ENCODE measurements at places on chromosomes 4 and X. TPM values are rescaled to one million over a fixed set of nuclear protein-coding genes. Genes with fewer than 3 reads are reported as not detected.
A peak's percentile ranks its signal among the peaks of the same experiment; 100 is the strongest.

GRCh38 chr4:3401436-3402171, 40.2 kb upstream of the HGFAC start:
- DNase-seq: no peak

- DNase-seq: no peak
Measured at GRCh38 chrX:11215191-11215921, 77.9 kb upstream of the AMELX start.

DNA sequence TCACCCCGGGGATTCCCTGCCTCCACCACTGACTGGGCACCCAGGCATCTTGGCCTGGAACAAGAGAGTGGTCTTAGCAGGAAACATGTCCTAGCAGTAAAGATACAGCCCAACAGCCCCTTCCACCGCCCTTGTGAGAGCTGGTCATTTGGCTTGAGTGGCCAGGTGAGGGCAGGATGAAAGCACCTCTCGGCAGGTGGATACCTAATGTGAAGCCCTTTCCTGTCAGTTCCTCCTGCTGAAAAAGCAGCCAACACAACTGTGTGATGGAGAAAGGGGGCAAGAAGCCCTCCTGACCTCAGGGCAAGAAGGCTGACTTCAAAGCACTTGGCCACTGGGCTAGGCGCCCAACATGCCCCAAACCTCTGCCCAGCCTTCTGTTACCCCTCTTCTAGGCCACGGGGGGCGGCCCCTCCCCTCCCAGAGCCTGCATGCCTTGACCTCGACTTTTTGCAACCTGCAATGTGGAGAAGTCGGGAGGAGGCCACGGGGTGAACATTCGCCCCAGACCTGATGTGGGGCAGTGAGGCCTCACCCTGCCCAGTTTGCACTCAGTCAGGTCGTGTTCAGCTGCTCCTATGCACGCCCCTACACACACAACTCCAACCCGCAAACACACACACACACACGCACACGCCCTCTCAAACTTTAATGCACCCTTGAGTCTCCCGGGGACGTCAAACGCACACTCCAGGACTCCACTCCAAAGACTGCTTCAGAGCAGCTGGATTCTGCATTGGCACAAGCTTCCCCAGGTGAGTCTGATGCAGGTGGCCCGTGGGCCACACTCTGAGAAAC, 1.1 kb downstream of the LGI2 start:
- no peak for DNase-seq

GRCh38 chrX:135327299-135327698, 18.0 kb downstream of the ETDC start:
- no peak for DNase-seq

DNA sequence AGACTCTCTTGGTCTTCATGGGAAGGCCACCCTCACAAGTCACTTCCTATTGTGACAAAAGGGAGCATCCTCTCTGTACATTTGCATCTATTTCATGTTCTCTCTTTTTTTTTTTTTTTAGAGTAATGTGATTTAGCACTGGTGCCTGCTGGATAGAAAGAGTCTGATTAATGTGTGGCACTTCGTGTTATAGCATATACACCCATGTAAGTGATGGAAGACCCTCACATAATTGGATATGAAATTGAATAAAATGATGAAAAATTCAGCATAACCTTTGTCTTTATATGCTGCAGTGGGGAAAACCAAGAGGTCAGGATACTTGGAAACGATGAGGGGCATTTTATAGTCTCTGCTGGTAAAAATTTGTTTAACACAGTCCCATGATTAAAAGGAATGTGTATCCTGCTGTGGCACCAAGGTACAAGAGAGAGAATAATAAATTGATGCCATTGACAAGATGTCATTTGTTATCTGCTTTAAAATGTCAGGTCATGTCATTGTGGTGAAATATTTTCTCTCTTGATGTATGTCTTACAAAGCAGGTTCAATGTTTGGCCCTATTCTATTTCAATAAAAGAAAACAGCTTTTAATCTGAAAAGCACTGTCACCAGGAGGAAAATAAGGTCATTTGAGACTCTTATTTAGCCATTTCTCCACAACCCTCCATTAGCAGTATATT, 1115.4 kb downstream of the STPG2 start:
- no peak for DNase-seq

DNA sequence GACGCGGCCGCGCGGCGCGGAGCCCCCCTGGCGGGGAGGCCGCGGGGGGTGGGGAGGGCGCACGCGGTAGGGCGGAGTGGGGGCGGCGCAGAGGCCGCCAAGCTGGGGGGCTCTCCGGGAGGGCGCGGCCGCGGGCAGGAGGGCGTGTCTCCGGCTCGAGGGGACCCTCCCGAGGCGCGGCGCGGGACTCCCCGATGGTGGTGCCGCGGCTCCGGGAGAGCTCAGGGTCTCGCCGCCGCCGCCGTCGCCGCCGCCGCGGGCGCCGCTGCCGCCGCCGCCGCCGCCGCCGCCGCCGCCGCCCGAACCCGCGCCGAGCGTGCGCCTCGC, 165 bp upstream of the PTCHD1 start:
- no peak for DNase-seq

- DNase-seq: no peak
Measured at GRCh38 chr4:123020285-123020684, 97.9 kb upstream of the NUDT6 start.

DNA sequence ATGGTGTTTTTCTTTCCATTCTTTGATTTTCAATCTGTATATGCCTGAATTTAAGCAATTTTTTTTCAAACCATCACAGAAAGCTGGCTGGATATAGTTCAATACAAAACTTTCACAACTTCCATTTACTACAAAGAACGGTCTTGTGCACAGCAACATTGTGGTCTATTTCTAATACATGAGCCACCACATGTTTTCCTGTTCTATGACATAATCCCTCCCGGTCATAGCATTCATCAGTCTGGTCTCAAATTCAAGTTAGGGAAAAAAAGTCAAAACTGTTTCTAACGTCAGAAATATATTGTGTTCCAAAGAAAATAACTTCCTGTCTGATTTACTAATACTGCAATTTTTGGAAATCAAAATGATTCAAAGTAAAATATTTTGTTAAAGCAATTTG, 7.5 kb upstream of the CXCL6 start:
- DNase-seq: no peak

DNA sequence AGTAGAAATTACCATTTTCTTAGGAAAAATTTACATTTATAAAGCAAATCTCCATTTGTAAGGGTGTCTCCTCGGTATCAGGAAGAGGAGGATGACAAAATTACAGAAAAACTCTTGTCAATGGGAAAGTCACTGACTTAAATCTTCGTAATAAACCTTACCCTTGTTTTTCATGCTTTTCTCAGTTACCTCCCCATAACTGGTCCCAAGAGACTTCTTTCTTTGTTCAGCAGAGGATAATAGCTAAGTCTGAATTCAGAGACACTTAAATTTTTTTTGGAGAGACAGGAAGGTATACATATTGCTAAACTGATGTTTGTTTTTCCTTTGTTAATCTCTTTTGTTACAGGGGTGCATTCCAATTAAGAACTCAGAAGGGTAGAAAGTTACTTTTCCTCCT, 125.5 kb upstream of the JADE1 start:
- no peak for DNase-seq

- no peak for DNase-seq
Measured at GRCh38 chr4:130099105-130099504, 1003.2 kb downstream of the C4orf33 start.

DNA sequence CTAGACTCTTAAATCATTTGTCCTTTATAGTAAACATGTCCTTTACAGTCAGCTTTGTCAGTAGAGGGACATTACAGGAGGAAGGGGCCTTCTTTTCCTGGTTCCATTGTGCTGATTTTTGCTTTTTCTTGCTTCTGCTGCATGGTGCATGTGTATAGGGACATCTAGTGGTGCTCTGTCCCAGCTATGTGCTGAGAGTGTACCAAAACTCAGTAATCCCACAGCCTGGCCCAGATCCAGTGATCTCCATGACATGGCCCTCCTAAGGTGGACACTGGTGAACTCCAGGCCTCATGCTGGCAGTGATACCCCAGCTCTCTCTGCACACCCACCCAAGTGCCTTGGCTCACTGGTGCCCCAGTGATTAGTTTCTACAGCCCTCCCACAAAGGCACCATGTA, 45.2 kb downstream of the MAGEB17 start:
- DNase-seq: no peak

DNA sequence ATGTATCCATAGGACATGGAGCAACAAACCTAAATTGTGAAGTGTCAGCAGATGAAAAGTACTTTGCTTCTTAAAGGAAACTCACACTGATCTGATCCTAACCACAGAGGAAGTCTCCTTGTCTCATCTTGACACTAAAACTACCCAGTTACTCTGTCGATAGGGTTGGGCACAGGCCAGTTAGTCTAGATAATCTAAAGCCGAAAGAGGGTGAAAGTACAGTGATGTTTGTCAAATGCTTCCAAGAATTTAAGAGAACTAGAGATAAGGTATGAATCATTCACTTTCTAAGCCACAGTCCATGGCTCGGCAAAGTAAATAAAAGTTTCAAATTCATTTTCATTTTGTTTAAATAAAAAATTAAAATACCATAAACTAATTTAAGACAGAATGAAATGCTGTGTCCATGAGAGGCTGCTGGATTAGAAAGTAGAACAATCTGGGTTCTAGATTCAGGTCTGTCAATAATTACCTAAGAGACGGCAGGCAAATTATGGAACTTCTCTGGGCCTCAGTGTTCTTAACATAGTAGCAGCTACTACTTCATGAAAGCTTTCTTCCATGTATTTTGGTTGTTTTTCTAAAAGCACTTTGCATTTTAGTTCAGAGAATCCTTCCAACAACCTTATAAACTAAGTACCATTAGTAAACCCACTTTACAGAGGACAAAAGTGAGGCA, 176.7 kb downstream of the LDB2 start:
- no peak for DNase-seq

- peak; percentile 48 for DNase-seq
Measured at GRCh38 chr4:184310171-184310567, 92.5 kb upstream of the ENPP6 start.

GRCh38 chr4:81883530-81884450, 412.1 kb upstream of the RASGEF1B start:
- no peak for DNase-seq

- DNase-seq: no peak
Measured at GRCh38 chrX:150700107-150700506, 6.9 kb downstream of the MTMR1 start.

DNA sequence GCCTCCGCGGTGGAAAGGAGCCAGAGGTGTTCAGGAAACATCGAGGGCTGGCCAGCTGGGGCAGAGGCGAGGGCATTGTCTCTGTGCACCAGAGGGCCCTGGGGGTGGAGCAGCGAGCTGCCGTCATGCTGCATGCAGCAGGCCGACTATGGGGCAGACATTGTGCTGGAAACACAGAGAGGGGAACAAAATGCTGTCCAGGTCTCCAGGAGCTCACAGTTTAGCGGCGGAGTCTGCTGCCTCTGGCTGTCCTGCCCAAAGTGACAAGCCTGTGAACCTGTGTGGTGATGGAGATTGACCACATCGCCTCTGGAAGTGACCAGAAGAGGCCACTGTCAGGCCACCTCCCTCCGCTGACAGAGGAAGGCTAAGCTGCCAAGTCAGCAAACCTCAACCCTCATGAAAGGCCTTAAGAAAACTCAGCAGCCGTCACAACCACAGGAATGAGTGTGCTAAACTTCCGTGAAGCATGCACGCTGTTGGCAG, 20.1 kb upstream of the SASH3 start:
- peak; percentile 34 for DNase-seq

GRCh38 chr4:36054694-36055422, 189.5 kb downstream of the ARAP2 start:
- no peak for DNase-seq

DNA sequence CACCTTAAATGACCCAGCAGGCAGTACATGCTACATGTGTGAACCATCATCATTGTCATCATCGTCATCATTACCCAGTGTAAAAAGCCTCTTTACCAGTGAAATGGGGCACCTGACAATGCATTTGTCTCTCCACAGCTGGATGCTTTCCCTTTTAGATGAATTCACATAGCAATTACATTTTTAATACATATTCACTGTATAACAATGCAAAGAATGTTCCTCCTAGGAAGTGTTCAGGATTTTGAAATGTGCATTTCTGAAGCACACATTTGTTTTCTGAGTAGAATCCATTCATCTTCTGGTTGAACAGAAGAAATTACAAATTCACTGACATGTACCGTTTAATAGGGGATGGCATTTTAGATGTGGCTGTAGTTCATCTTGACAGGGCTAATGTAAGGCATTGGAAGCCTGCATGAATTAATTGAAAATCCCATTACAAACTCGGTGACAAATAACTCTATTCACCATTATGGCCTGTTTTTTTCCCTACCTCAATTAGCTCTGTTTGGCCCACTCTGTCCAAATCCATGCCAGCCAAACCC, 111.1 kb downstream of the SH3RF1 start:
- DNase-seq: no peak

GRCh38 chr4:177632481-177632880, 190.2 kb upstream of the AGA start:
- DNase-seq: no peak

- no peak for DNase-seq
Measured at GRCh38 chr4:128303986-128304385, 16.4 kb upstream of the PGRMC2 start.

DNA sequence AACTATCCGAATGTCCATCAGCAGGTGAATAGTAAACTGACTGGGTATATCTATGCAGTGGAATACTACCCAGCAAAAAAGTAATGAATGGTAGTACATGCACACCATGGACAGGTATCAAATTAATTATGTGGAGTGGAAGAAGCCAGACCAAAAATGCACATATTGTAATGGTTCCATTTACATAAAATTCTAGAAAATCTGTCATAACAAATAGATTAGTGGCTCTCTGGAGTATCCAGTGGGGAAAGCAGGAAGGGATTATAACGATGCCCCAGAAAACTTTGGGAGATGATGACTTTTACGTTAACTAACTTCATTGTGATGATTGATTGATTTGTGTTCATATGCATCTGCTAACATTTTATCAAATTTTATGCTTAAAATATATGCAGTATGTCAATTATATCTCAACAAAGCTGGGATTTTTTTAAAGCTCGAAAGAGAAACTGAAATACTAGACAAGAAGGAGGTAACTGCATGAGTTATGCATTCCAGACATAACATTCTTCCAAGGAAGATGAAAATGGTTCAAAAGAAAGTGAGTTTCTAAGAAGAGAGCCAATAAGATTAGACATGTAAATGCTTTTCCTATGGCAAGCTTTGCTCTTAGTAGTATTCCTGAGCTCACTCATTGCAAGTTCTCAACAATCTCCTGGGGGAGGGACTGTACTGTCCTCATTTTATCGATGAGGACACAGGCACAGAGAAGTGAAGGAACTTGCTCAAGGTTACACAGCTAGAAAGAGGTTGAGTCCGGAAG, 58.6 kb upstream of the MSX1 start:
- DNase-seq: no peak

GRCh38 chrX:44071847-44072551, 98.8 kb upstream of the NDP start:
- no peak for DNase-seq

The LONRF3 gene
- total RNA-seq: 25.3 TPM

The MAGEB2 gene
- not detected for total RNA-seq

The KLB gene
- total RNA-seq: 0.05 TPM

The AMOT gene
- 148 TPM for total RNA-seq

The SSX3 gene
- not detected for total RNA-seq

The KIT gene
- 0.92 TPM for total RNA-seq

The F8A1 gene
- 28.3 TPM for total RNA-seq

The NDUFC1 gene
- 127 TPM for total RNA-seq

The NAP1L2 gene
- total RNA-seq: 0.97 TPM

The ATOH1 gene
- not detected for total RNA-seq

The NUDT6 gene
- total RNA-seq: 7.6 TPM

The SPANXB1 gene
- not detected for total RNA-seq

The COX7B2 gene
- total RNA-seq: not detected

The CYBB gene
- total RNA-seq: 11.3 TPM
